ENCODE measurements at places on chromosomes 6 and 20. TPM values are rescaled to one million over a fixed set of nuclear protein-coding genes. Genes with fewer than 3 reads are reported as not detected.

Gene B4GALT5
- total RNA-seq: 18.4 TPM

Gene MCHR2
- total RNA-seq: not detected

Gene BCL2L1
- total RNA-seq: 27.5 TPM

GRCh38 chr20:35563834-35564233, 22.0 kb downstream of the ERGIC3 start:
- no peaks in the 10 kb centered on the region for H3K4me1 ChIP-seq
- no peak for DNase-seq
- H3K4me3 ChIP-seq: no peak overlapping the region
- no peak overlapping the region for H3K27ac ChIP-seq

Gene DEFB124
- total RNA-seq: 0.62 TPM

Gene OR2H2
- total RNA-seq: not detected

DNA sequence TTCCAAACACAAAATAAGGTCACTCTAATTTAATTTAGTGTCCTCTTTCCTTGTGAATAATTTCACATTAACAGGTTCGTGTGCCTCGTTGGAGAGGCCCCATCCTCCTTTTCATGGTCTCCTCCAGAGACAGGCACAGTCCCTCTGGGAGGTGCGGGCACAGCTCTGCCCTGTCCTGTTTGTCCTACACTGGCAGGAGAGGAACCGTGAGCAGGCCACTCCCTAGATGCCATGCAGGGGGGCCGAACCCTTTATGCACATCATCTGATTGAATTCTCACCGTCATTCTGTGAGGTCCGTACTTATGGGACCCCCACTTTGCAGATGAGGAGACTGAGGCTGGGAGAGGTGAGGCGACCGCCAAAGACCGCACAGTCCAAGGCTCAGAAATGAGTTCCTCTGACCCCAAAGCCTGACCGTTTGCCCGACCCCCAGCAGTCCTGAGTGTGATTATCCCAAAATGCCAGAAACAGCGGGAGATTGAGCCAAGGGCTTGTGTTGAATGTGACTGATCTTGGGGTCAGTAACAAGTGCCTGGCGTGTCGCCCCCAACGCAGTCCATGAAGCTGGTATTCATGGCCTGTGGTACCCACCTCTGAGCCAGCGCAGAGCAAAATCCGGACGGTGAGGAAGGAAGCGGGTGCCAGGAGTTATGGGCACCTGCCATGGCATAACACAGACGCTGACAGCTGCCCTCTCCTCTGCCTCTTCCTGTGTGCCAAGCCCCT, 43.5 kb downstream of the PMEPA1 start:
- H3K27me3 ChIP-seq: no peaks in the 10 kb centered on the region
- H3K36me3 ChIP-seq: no peaks in the 10 kb centered on the region
- no peak overlapping the region for H3K27ac ChIP-seq
